ENCODE measurements at places on chromosomes 13 and 19. TPM values are rescaled to one million over a fixed set of nuclear protein-coding genes. Genes with fewer than 3 reads are reported as not detected.

The TMEM38A gene
- 128 TPM for total RNA-seq

The ATP1A3 gene
- 0.26 TPM for total RNA-seq

The PEAK3 gene
- total RNA-seq = 0.16 TPM

DNA sequence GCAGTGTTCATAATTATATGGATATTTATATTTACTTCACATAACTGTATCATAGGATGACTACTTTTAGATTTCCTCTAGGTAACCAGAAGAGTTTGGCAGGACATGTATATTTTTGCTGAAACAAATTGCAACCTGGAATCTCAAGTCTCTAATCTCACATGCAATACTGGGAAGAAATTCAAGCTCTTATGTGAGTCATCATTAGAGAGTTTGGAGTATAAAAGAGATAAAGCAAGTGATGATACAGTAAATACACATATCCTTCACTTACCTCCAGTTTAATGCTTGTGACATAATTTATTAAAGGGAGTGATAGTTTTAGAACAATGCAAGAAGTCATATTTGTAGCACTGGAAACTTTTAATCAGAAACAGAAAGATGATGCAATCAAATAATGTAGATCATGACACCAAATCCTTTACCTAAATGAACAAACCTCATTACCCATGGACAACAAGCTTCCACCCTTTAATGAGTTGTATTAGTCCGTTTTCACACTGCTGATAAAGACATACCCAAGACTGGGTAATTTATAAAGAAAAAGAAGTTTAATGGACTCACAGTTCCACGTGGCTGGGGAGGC, 15.8 kb upstream of the OR7A17 start:
- DNase-seq = no peak

- DNase-seq = no peak
Measured at GRCh38 chr13:46577696-46578589, 25.0 kb downstream of the LRCH1 start.

- DNase-seq = no peak
Measured at GRCh38 chr19:30718707-30719106, 346.5 kb downstream of the ZNF536 start.

GRCh38 chr13:70235565-70235964, 127.3 kb upstream of the KLHL1 start:
- no peak for DNase-seq
